ENCODE measurements at places on chromosomes 16 and 17.

DNA sequence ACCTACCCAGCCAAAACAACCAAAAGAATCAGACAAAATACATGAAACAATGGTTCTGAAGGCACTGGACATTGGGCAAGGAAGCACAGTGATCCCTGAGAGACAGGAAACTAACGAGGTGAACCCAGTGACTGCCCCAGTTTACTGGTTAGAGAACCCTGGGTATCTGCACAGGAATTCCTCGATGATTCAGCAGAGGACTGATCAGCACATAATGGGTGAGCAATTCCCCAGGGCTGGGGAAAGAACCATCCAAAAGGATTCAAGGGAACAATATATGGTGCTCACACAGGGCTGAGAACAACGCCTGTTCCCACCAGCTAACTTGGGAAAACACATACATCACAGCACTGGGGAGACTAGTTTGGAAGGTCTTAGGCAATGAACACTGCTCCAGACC is 167.2 kb downstream of the PARN start:
- no peak for DNase-seq

GRCh38 chr16:87733190-87733589 is 32.6 kb downstream of the KLHDC4 start:
- DNase-seq = no peak

GRCh38 chr17:15039366-15039765 is 225.8 kb downstream of the PMP22 start:
- no peak for DNase-seq

DNA sequence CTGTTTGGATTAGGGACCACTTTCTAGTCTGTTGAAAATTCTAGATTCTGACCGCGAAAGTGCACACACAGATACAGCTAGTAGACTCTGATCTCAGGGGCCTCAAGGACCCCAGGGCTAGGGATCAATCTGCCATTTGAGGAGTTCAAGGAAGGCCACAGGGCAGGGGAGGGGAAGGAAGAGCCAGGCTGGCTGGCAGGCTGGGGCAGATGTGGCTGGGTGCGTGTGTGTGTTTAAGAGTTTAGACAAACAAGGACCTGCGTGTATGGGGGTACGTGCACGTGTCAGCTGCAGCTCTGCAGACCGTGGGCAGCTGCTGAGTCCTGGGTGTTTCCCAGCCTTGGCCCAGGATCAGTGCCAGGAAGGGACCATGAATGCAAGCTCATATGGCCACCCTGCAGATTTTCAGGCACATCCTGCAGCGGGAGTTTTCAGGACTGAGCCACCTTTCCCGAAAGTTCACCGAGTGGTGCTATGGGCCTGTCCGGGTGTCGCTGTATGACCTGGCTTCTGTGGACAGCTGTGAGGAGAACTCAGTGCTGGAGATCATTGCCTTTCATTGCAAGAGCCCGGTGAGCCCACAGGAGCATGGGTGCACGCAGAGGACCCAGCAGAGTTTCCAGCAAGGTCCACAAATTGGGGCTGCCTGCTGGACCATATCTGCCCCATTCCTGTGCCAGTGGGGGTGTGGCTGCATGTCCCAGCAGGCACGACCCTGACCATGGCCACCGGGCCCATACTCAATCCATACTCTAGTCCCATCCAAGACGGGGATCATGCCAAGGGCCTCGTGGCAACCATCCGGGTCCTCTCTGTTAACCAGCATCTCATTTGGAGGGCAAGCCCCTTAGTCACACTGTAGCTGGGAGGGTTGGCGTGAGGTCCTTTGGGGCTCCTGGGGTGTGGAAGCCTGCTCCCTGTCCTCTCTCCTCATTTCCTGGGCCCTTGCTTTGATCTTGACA is 10.6 kb downstream of the TRPV2 start:
- no peak for DNase-seq

DNA sequence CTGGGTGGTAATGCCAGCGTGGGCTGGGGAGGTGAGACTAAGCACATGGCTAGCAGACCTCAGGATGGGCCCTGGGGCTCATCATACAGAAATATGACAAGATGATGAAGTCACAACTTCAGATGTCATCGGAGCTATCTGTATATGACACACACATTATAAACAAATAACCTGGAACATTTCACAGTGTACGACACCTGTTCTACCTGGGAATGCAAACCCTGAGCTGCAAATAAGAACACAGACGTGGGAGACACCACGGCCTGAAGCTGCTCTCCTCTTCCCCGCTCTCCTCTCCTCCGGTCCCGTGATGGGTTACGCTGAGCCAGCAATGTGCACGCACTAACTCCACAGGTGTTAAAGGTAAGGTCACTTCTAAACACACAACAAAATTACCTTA is 4.9 kb downstream of the PLD6 start:
- DNase-seq = no peak

DNA sequence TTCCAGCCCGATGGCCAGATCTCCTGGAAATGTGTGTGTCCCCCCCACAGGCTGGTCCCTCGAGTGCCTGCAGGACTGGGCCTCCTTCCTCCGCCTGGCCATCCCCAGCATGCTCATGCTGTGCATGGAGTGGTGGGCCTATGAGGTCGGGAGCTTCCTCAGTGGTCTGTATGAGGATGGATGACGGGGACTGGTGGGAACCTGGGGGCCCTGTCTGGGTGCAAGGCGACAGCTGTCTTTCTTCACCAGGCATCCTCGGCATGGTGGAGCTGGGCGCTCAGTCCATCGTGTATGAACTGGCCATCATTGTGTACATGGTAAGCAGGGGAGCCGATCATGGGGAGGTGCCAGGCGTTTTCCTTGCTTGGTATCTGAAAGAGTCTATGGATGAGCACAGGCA is 22.1 kb downstream of the SLC47A1 start:
- no peak for DNase-seq

- DNase-seq = no peak
Observed at GRCh38 chr16:23351360-23351759, 49.3 kb downstream of the SCNN1B start.

Measured in NCI-H2081 treated with DMSO at 0.1 percent for 48 hours (cell line).